Stimulated activated CD4-positive, alpha-beta T cell treated with anti-CD3 and anti-CD28 coated beads, Interleukin-2, amount 100 ng/mL, for 24 hours (primary cell): ENCODE measurements at places on chromosomes 5 and 9.

GRCh38 chr9:97632248-97632984 lies 752 bp downstream of the TSTD2 start:
- DNase-seq = peak; percentile 45

- DNase-seq = no peak
Measured at GRCh38 chr9:76351006-76351405, 43.2 kb downstream of the RFK start.

GRCh38 chr9:123550012-123550411 lies 194.0 kb downstream of the CRB2 start:
- DNase-seq = no peak

GRCh38 chr9:81605170-81605670 lies 84.1 kb downstream of the TLE1 start:
- DNase-seq = no peak

GRCh38 chr9:130172858-130173665 lies 858 bp downstream of the NCS1 start:
- DNase-seq = peak; percentile 53

DNA sequence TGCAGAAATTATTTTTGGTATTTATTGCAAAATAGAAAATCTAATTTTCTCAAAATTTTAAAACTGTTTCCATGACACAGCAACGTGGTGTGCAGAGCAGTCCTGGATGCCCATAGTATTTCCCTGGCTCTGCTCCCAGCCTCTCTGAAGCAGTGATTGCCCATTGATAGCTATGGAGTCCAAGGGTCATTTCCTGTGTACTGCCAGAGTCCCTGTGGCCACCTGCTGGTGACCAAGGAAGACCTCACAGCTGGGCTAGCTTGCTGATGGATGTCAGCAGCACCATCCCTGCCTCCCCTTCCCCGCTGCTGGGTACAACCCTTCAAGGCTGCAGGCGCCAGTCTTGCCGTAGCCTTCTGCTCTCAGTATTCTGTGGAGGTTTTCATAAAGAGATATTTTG lies 184.1 kb downstream of the DIRAS2 start:
- no peak for DNase-seq

- DNase-seq = peak; percentile 50
Measured at GRCh38 chr9:125829743-125830142, 82.6 kb downstream of the PBX3 start.

GRCh38 chr9:124349675-124350493 lies 65.4 kb downstream of the PSMB7 start:
- no peak for DNase-seq

- no peak for DNase-seq
Measured at GRCh38 chr5:80411589-80412219, 3.8 kb downstream of the ZFYVE16 start.

GRCh38 chr5:96279801-96280542 lies 153.1 kb downstream of the PCSK1 start:
- peak; percentile 6 for DNase-seq

DNA sequence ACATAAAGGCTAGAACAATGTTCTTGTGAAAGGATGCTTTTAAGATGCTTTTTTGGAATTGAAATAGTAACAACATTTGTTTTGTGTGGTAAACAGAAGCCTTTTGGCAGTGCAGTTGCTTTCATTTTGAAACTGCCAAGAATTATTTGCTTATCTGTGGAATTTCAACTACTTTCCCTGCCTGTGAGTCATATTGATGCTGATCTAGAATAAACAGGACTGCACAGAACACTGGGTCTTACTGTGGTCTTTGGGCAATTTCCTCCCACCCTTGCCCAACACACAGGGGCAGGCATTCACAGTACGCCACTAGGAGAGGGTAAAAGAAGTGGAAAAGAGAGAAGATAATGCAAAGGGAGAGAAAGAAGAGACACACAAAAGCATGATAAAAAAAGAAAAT lies 483.7 kb downstream of the ELAVL2 start:
- no peak for DNase-seq

DNA sequence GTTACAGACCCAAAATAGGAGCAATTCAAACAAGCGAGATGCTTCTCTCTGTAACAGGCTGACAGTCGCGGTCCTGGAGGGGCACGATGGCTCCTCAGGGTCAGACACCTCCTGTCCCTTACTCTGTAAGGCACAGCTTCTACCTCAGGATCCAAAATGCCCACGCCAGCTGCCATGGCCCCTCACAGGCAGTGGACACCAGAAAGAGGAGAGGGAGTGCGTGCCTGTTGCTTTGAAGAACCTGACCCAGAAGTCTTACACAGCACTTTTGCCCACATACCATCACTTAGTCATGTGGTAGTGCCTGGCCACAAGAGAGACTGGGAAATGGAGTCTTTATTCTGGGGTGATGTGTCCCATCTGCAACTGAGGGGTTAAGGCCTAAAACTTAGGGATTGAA lies 11.6 kb upstream of the ABL1 start:
- no peak for DNase-seq

- no peak for DNase-seq
Measured at GRCh38 chr5:141430332-141431113, at the start of gene PCDHGA12. Gene PCDHGA12, plus strand, starts transcription at chr5:141430507. Its CDS starts 253 bp downstream, at chr5:141430760.

DNA sequence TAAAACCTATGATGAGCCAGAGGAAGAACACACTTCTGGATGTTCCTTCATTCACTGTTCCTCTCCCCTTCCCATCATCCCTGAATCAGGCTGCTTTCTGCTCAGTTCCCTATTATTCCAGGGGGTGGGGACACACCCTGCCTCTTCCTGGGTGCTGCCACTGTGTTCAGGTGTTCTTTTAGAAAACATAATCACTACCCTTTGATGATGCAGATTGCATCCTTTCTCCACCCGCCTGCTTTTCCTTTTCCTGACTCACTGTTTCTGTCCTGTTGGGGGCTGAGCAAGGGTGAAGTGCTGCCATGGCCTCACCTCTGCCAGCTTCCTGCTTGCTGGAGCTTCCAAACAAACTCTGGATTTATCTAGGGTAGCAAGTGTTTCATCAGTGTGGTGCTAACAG lies 331.9 kb upstream of the GRIA1 start:
- no peak for DNase-seq

GRCh38 chr5:174706997-174707572 lies 17.3 kb upstream of the MSX2 start:
- DNase-seq = no peak

DNA sequence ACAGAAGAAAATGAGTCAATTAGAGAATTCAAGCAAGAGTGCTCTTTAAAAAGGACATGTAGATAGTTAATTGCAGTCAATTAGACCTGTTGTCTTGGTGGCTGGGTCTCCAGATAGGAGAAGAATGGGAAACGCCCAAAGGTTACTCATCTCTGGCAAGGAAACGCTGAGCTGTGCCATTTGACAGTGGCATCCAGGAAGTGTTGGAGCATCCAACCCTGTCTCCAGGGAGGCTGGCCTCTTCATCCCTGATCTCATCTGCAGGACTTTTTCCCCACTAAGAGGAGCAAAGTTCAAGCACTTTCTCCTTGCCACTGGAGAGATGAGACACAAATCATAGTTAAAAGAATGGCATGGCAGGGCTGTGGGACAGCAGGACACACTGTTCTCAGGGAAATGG lies 111.7 kb upstream of the MSX2 start:
- DNase-seq = no peak

- no peak for DNase-seq
Measured at GRCh38 chr5:125541085-125541484, 794.6 kb upstream of the ZNF608 start.

DNA sequence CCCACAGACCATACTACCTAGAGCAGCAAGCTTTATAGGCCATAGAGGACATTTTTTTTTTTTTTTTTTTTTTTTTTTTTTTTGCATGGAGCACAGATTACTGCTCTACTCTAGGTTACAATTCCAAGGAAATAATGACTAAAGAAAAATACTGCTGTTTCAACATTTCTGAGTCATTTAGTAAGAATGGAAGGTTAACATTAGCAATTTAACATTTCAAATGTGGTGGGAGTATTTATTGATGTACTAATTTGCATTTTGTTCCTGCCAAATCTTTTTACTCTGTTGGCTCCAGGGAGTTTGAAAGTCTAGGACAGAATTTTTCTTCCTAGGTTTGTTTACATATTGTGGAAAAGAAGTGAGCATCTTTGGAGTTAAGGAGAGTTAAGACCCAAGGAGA lies 142.1 kb upstream of the CCDC152 start:
- no peak for DNase-seq

GRCh38 chr5:154575546-154576428 lies 97.8 kb upstream of the HAND1 start:
- no peak for DNase-seq

DNA sequence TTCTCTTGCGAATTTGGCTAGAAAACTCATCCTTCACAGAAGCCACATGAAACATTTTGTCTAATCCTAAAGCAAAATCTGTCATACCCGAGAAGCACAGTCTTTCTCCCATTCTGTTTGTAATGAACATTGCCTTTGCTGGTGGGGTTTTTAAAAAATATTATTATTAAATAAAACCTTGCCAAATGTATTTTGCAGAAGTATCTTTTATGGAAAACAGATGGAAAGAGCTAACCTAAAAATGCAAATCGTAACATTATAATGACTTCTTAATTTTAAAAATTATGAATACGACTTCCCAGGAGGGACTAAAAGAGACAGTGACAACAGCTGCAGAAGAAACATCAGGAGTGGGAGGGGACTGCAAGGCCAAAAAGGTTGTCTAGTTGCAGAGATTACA lies 246.3 kb upstream of the TAS2R1 start:
- no peak for DNase-seq

GRCh38 chr9:123353984-123354591 lies 1.9 kb upstream of the CRB2 start:
- peak; percentile 76 for DNase-seq

DNA sequence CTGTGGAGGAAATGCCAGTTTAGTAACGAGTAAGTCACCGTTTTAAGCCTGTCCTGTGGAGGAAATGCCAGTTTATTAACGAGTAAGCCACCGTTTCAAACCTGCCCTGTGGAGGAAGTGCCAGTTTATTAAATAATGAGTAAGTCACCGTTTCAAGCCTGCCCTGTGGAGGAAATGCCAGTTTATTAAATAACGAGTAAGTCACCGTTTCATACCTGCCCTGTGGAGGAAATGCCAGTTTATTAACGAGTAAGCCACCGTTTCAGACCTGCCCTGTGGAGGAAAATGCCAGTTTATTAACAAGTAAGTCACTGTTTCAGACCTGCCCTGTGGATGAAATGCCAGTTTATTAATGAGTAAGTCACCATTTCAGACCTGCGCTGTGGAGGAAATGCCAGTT lies 18.9 kb upstream of the PDCD6 start:
- DNase-seq = no peak
